Posterior cingulate gyrus (tissue), 11 donors: ENCODE measurements at places on chromosomes 16 and 17.
A peak's percentile ranks its signal among the peaks of the same experiment; 100 is the strongest.

DNA sequence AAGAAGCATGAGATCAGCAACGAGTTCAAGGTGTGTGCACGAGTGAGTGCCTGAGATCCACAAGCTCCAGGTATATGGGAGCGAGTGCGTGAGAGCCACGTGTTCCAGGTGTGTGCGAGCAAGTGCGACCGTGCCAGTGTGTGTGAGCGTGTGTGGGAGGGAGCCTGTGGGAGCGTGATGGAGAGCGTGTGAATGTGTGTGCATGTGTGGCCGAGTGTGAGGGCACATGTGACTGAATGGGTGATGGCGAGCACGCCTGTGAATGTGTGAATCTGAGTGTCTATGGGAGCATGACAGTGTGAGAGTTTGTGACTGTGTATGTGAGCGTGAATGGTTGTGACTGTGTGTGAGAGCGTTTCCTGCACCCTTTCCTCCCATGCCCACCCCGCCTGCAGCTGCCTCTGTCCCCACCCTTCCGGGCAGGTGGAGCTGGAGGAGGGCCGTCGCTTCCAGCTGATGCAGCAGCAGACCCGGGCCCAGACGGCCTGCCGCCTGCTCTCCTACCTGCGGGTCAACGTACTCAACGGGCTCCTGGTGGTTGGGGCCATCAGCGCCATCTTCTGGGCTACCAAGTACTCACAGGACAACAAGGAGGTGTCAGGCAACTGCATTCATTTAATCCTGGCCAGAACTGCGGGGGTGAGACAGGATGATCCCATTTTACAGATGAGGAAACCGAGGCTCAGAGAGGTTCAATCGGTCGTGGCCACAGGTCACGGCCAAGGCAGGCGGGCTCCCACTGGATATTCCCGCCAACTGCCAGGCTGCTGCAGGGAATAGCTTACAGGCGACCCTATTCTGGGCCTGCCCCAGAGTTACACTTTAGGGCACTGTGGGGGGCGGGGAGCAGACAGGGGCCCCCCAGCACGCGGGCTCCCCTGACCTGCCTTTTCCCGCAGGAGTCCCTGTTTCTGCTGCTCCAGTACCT lies 3.7 kb downstream of the TMC8 start:
- DNase-seq, result peak; percentile 93

GRCh38 chr16:86458149-86458777 lies 52.1 kb upstream of the FOXF1 start:
- DNase-seq, result no peak

DNA sequence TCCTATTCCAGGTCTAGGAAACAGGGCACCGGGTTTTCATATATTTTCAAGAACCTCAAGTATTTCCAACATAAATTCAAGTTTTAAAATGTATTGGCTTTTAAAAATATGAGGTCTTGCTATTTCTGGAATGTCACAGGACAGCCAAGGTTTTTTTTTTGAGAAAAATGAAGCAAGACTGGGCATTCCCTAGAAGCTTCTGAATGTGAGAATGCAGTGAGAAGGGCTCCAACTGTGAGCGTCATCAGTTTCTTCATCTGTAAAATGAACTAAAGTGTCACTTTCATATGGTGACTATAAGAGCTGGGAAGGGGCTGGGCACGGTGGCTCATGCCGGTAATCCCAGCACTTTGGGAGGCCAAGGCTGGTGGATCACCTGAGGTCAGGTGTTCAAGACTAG lies 455.8 kb upstream of the MAF start:
- no peak for DNase-seq

- no peak for DNase-seq
Measured at GRCh38 chr16:58467905-58468304, 32.0 kb upstream of the NDRG4 start.

DNA sequence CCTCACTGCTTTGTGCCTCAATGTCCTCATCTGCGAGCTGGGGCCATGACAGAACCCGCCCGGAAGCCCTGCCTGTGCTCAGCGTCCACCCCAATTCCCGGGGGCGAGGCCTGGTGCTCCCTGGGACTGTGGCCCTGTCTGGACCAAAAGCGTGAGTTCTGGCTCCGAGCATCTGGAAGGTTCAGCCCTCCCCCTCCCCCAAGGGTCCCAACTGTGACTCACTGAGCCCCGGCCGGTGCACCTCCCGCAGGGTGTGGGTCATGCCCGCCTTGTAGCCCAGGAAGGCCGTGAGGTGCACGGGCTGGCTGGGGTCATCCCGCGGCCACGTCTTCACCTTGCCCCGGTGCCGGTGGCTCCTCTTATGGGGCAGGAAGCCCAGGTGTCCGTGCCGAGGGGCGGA lies 755 bp downstream of the RPL3L start:
- DNase-seq, result no peak
